Stimulated activated CD4-positive, alpha-beta T cell treated with anti-CD3 and anti-CD28 coated beads, Interleukin-2, amount 100 ng/mL, for 24 hours (primary cell): ENCODE measurements at places on chromosomes 6 and 20.

- no peak for DNase-seq
These were observed 119.5 kb upstream of the CD93 start for GRCh38 chr20:23205611-23206041.

GRCh38 chr20:20503777-20504530 lies 136.1 kb downstream of the INSM1 start:
- no peak for DNase-seq

DNA sequence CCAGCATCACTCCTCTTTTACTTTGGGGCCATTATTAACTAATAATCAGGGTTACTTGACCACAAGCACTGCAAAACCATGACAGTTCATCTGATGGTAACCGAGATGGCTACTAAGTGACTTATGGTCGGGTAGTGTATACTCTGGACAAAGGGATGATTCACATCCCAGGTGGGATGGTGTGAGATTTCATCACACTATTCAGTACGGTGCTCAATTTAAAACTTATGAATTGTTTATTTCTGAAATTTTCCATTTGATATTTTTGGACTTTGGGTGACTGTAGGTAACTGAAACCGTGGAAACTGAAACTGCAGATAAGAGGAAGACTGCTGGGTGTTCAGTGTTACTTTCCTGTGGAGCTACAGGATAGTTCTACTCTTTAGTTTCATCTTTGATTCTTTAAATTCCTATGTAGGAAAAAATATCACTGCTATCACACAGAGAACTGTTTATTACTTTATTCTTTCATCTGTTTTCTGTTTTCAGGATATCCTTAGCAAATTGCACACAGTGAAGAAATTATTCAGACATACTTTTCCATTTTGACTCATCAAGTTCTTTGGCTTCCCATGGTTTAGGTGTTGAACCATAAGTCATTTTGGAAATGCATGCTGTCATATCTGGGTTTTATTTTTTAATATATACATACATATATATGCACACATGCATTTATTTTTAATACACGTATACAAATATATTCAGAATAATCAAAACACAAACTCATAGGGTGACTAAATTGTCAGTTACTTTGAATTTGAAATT lies 59.1 kb upstream of the C20orf144 start:
- DNase-seq: no peak

GRCh38 chr20:49675368-49676151 lies 38.1 kb downstream of the B4GALT5 start:
- no peak for DNase-seq

GRCh38 chr20:41819436-41819835 lies 201.3 kb upstream of the CHD6 start:
- DNase-seq: no peak

- peak; percentile 45 for DNase-seq
These were observed 37.6 kb upstream of the ZBP1 start for GRCh38 chr20:57657535-57658446.

DNA sequence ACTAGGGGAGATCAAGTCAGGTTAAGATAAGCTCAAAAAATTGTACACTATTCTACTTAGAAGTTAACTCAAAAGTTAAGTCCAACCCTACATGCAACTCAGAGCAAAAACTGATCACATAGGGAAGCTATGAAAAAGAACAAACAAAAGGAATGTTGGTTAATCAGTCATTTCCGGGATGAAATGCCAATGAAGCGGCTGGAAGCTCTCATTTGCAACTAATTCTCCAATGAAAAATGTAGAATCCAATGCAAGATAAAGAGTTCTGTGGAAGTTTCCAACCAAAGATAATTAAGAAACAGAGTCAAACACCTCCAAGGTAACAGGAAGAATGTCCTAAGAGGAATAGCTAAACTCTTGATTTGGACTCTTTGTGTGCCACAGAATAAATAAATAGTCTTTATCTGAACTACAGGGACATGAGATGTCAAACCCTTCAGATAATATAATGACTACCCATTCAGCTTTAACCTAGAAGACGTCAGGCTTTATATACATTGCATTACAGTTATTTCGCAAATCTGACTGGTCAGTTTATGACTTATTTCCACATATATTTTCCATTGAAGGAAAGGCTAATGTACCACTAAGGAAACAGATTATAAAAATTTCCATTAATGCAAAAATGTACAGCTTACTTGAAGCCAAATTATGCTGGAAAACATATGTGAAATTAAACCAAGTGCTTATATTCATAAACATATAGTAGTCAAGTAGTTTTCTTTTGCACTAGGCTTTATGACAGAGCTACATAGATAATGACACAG lies 48.0 kb upstream of the DST start:
- no peak for DNase-seq

- DNase-seq: no peak
These were observed 16.1 kb upstream of the RBM38 start for GRCh38 chr20:57374931-57375651.

DNA sequence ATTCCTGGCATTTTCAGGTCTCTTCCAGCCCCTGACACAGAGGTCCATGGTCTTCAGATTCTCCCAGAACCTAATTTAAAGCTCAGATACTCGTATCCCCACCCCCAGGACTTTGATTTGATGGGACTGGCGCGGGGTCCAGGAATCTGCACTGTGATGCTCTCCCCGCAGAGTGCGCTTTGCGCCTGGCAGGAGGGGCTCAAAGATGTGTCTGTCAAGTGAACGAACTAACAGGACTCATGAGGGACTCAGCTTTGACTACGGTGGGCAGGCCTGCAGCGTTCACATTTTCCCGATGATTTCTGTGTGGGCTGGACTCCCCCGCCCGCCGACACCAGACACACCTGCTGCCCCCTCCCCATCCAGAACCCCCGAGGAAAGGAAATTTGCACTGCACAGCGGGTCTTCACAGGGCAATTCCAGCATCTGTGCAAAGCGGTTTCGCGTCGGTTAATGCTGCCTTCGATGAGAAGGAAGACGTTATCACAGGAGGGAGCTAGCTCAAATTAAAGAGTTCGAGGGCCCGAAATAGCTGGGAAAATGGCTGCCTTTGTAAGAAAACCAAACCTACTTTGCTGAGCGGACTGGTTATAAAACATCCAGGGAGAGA lies 90.2 kb downstream of the ZDHHC14 start:
- DNase-seq: no peak

GRCh38 chr6:52707963-52708680 lies 37.2 kb downstream of the TMEM14A start:
- no peak for DNase-seq

DNA sequence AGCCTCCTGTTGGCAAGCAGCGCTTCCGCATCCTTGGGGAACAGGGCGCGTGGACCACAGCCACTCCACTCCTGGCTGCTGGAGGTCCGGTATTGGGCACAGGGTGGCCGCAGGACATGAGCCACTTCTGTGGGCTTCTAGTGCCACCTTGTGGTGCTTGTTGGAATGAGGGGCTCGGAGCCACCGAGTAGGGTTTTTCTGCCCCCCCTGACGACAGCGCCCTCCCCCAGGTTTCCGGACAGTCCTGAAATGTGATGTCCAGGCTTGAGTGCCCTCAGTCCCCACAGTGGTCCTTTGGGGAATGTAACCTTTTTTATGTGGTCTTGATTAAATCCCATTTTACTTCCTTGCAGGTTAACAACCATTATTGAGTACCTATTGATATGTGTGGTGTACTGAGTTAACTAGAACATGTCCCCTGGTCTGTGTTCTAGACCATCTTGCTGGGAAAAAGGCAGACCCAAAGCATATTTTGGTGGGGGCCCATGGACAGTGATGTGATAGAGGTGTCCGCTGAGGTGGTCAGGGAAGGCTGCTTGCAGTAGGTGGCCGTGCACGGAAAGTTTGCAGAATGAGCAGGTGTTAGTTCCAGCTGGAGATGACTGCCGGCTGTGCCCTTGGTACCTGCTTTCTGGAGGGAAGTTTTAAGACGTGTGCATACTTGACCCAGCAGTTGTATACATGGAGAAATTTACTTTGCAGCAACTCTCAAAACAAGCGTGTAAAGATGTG lies 70.0 kb downstream of the PTPN1 start:
- DNase-seq: peak; percentile 63

DNA sequence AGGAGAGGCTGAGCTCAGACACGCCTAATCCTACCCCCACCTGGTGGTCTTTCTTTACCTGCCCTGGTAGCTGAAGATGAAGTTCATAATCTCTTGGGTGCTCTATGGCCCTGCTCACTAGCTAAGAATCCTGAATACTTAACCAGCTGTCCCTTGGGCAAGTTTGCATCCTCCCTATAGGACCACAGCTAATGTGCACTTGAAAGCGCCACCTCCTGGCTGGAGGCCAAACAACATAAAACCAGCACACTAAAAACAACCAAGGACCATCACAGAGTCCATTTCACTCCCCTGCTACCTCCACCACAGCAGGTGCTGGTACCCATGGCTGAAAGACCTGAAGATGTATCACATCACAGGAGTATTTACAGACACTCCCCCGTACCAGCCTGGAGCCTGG lies 155.5 kb upstream of the SLC24A3 start:
- peak; percentile 20 for DNase-seq

DNA sequence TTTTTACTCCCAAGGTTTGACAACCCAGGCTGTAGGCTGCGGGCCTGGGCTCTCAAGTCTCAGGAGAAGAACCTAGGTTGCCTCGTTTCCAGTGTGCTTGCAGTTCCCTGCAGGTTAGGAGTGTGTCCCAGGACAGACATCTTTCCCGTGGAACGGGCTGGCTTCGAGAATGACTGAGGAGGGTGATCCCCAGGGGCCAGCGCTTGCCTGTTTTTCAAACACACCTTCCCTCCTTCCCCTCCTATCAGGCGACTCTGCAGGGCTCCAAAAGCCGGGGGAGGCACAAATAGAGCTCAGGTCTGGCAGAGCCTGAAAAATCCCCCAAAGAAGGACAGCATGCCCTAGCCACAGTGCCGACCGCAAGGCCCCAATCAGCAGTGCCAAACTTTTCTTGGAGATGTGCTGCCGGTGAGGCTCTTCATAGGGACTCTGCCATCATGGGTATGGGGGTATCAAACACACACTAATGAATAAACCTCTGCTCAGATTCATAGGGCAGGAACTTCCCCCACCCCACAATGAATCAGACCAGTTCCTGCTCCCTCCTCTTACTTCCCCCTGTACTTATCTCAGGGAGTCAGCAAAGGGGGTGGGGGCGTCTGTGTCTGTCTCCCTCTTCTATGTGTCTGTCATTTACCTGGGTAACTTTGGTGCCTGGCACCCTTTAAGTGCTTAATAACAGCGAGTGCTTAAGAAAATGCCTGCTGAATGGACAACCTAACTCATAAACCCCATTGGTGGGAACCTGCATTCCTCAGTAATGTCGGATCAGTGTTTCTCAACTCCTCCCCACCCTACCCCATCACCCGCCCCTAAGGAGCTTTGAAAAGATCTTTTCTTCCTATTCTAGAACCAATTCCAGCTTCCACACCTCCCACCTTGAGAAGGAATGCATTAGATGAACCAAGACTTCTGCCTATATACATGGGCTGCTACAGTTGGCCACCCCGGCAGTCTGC lies 1.6 kb downstream of the KCNG1 start:
- DNase-seq: no peak

GRCh38 chr20:17871181-17871580 lies 97.4 kb downstream of the SNX5 start:
- DNase-seq: no peak

DNA sequence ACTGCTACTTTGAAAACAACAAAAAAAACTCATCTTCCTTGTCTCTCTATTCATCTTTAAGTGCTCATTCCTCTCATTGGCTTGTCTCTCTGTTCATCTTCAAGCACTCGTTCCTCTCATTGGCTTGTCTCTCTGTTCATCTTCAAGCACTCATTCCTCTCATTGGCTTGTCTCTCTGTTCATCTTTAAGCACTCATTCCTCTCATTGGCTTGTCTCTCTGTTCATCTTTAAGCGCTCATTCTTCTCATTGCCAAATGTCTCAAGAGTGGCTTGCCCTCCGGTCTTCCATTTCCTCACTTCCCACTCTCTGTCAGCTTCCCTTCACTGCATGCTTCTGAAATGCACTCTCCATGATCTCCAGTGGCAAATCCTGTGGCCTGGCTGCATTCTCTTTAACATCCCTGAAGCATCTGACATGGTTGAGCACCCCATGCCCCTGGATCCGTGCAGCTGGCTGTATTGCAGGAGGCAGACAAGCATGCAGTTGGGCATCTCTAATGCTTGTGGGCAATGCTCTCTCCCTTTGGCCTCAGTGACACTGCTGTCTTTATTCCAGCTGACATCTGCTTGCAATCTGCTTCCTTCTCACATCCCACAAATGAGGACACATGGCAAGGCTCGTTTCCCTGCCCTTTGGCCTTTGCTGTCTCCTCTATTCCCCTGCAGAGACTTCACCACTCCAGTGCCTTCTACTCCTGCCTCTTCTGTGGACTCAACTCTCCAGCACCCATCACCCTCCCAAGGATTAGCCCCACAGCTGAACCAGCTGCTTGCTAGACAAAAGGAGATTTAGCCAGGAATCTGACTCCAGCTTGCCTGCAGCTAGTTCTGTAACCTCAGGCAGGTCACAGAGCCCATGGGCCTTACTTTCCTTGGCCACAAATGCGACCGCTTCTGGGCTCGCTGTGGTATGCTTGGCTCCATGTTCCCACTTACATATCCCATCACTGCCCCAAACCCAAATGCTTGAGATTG lies 143.2 kb upstream of the SNX9 start:
- DNase-seq: no peak

- DNase-seq: no peak
These were observed 102.9 kb downstream of the ADGRG6 start for GRCh38 chr6:142404751-142405150.

DNA sequence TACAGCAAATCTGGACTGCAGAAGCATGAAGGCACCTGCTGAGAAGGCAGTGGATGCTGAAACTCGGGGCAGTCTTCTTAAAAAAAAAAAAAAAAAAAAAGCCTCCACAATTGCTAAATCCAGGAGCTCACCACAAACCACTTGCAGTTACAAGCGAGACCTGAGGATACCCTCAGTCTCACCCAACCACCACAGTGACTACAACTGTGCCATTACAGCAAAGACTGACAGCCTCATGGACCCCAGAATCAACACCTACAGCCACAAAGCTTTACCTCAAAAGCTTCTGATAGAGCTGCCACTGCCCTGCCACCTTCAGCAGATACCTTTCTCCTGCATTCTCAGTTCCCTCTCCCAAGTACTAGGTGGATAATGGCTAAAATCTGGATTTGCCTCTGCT lies 9.0 kb downstream of the COL21A1 start:
- DNase-seq: no peak

GRCh38 chr6:39496915-39497314 lies 174.4 kb upstream of the KCNK16 start:
- DNase-seq: no peak

- DNase-seq: no peak
These were observed 20.7 kb upstream of the ASIP start for GRCh38 chr20:34220561-34220960.

DNA sequence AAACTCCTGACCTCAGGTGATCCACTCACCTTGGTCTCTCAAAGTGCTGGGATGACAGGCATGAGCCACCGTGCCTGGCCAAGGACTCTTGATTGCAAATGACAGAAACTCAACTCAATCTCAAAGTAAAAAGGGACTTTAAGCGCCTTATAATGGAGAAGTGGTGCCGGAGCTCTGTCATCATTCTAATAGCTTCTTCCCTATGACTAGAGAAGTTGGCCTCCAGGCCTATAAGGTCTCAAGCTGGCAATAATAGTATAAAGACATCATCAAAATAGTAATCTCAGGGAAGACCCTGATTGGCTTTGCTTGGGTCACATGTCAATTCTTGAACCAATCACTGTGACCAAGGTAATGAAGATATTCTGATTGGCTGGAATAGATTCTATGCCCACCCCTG lies 8.5 kb upstream of the KIAA1755 start:
- no peak for DNase-seq

- DNase-seq: peak; percentile 74
These were observed 96.1 kb upstream of the BHLHE23 start for GRCh38 chr20:63102721-63103375.
